Vagina (tissue), 2 donors: ENCODE measurements at places on chromosomes 16 and 17. TPM values are rescaled to one million over a fixed set of nuclear protein-coding genes. Genes with fewer than 3 reads are reported as not detected.
A peak's percentile ranks its signal among the peaks of the same experiment; 100 is the strongest.

DNA sequence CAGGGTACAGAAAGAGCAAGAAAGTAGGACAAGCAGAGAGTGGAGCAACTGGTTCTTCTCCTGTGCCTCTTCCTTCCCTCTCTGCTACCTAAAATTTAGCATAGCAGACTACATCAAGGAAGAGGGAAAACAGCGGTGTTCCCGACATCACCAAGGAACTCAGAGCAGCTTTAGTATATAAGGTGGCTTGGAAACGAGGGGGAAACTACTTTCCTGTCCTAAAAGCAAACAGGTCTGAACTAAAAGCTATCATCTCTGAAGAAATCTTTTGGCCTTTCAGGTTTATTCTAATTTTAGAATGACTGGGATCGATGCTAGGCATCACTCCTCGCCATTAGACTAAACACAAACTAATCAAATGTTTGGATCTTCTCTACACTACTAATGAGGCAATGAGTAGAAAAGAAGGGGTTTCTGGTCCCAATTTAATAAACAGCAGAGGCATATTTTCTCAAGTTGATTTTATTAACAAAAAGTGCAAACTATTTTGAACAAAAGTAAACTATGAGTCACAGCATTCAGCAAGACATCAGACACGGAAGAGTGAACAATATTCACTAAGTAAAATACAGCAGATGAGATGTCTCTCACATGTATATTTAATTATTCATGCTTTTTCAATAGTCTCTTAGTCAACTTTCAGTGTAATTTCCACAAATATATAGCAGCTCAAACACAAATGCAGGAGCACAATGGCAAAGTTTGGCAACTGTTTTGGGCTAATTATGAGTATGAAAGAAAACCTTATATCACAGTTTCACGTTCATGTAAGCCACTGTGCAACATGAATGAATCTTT is 108.7 kb downstream of the TRIM37 start:
- no peak overlapping the region for H3K27ac ChIP-seq
- H3K36me3 ChIP-seq, result no peaks in the 10 kb centered on the region
- no peaks in the 10 kb centered on the region for H3K4me1 ChIP-seq
- DNase-seq, result no peak
- H3K27me3 ChIP-seq, result no peaks in the 10 kb centered on the region

DNA sequence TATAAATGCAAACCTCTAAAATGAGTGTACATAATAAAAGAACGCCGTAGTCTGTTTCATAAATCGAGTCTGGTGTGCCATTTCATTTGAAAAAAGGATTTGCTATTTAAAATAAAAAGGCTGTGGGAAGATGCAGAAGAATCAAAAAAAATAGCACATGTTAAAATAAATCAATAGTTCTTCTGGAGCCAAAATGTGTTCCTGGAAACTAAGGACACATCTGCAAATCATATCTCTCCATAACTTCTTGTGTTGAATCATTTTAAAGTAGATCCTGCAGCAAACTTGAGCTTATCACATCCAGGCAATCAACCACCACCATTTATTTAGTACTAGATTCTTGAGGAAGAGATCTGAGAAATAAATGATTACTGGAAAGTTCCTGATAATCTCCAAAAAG is 29.0 kb downstream of the XPO6 start:
- H3K4me3 ChIP-seq, result no peak overlapping the region
- no peak for DNase-seq
- no peaks in the 10 kb centered on the region for H3K27me3 ChIP-seq
- peaks cover 2% of the 10 kb centered on the region for H3K36me3 ChIP-seq
- no peak overlapping the region for H3K27ac ChIP-seq

- DNase-seq, result no peak
- no peak overlapping the region for H3K27ac ChIP-seq
Observed at GRCh38 chr17:12579288-12579687, 86.4 kb upstream of the MYOCD start.

DNA sequence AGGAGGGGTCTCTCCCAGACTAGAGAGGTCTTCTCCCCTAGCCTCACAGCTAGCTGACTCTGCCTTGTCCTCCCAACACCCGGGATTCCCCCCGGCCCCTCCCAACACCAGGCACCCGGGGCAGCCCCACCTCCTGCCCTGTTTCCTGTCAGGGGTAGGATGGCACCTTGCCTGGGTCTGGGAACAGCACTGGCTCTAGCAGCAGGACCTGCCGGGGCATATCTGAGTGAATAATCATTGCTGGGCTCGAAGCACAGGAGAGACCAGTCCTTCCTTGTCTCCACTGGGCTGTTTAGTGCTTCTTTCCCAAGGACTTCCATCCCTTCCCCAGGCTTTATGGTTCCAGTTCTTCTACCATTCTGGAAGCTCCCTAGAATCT is 25.7 kb downstream of the MINK1 start:
- H3K4me1 ChIP-seq, result peaks cover 83% of the 10 kb centered on the region
- no peaks in the 10 kb centered on the region for H3K36me3 ChIP-seq
- DNase-seq, result no peak

GRCh38 chr16:5678371-5678770 is 580.8 kb upstream of the EEF2KMT start:
- no peaks in the 10 kb centered on the region for H3K27me3 ChIP-seq
- H3K4me3 ChIP-seq, result no peak overlapping the region
- no peaks in the 10 kb centered on the region for H3K36me3 ChIP-seq
- no peaks in the 10 kb centered on the region for H3K4me1 ChIP-seq
- no peak for DNase-seq

- DNase-seq, result no peak
- no peaks in the 10 kb centered on the region for H3K4me1 ChIP-seq
- H3K27me3 ChIP-seq, result no peaks in the 10 kb centered on the region
Observed at GRCh38 chr16:80372341-80372740, 168.5 kb upstream of the DYNLRB2 start.

DNA sequence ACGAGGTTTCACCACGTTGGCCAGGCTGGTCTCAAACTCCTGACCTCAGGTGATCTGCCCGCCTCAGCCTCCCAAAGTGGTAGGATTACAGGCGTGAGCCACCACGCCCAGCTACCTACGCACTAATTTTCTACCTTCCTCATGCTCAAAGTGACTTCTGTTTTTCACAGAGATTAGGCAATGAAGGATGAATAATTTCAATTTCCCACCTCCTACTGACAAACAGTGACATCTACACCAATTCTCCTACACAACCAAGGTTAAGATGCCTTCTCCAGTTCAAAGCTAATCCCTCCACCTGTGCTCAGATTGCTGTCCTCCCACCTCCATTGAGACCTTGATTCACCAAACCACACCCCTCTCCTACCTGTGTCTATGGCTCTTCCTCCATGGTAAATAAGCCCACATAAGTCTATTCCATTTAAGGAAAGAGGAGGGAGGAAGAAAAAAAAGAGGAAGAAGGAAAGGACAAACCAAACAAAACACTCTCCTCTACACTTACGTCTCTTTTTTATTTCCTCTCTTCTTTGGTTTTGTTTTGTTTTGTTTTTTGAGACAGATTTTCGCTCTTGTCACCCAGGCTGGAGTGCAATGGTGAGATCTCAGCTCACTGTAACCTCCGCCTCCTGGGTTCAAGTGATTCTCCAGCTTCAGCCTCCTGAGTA is 5.5 kb upstream of the MED11 start:
- DNase-seq, result no peak
- no peak overlapping the region for H3K4me3 ChIP-seq
- H3K36me3 ChIP-seq, result no peaks in the 10 kb centered on the region

DNA sequence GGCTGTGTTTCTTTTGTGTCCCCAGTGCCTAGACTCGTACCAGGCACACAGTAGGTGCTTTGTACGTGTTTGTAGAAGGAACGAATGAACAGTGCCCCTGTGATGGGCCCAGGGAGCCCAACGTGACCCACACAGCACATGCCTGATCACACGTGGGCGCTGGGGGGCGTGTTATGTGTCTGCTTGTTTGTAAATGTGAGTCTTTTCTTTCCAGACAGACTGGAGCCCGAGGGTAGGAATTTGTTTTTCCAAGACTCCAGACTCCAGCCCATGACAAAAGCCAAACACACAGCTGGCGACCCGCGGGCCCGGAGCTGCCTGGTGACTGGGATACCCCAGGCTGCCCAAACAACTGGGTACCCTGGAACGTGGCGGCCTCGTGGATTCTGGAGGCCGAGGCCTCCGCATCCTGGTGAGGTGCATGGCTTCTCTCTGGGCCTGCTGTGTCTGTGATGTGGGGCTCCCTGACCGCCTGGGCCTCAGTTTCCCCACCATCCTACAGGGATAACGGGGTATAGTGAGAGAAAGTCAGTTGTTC is 14.9 kb upstream of the CBFA2T3 start:
- H3K27me3 ChIP-seq, result no peaks in the 10 kb centered on the region
- no peak overlapping the region for H3K27ac ChIP-seq
- no peak overlapping the region for H3K4me3 ChIP-seq
- no peak for DNase-seq
- H3K4me1 ChIP-seq, result no peaks in the 10 kb centered on the region

DNA sequence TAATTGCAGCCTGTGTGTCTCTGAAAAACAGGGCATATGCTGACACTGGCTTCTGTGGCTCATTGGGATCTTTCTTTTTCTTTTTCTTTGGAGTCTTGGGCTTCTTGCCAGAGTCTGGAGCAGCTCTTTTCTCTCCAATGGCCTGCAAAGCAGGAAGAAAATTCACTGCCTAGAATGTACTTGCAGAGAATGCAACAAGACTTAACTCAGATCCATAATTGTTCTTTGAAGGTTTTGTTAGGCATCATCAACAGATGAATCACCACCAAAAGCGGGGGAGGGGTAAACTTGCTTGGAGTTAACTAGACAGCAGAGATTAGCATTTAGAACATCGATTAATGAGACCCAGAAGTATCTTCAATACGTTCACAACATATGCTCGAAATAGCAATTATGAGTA is 100.9 kb downstream of the TOX3 start:
- no peak for DNase-seq
- H3K27ac ChIP-seq, result no peak overlapping the region
- H3K4me3 ChIP-seq, result no peak overlapping the region
- H3K27me3 ChIP-seq, result no peaks in the 10 kb centered on the region

GRCh38 chr17:31155208-31155810 is 60.5 kb downstream of the NF1 start:
- no peak overlapping the region for H3K4me3 ChIP-seq
- H3K4me1 ChIP-seq, result no peaks in the 10 kb centered on the region
- no peaks in the 10 kb centered on the region for H3K27me3 ChIP-seq
- no peak overlapping the region for H3K27ac ChIP-seq
- no peak for DNase-seq
- H3K36me3 ChIP-seq, result no peaks in the 10 kb centered on the region

DNA sequence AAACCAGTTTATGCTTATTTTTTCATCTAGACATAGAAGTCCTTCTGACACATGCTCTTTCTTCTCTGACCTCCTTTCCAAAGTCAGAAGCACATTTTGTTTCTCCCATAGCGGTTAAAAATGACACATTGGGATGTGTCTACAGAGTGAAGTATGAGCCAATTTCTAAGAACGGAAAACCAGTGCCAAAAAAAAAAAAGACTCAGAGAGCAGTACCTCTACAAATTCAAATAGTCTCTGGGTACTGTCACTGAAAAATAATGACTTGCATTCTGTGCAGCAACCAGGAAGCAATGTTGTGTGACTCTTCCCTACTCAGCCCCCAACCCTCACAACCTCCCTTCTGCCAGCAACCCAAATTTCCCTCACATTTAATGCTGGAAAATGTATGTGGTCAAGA is 145.5 kb upstream of the PMFBP1 start:
- no peak for DNase-seq
- no peaks in the 10 kb centered on the region for H3K4me1 ChIP-seq
- H3K4me3 ChIP-seq, result no peak overlapping the region
- no peak overlapping the region for H3K27ac ChIP-seq
- no peaks in the 10 kb centered on the region for H3K27me3 ChIP-seq

- DNase-seq, result no peak
- H3K4me1 ChIP-seq, result no peaks in the 10 kb centered on the region
- no peaks in the 10 kb centered on the region for H3K27me3 ChIP-seq
- no peak overlapping the region for H3K27ac ChIP-seq
- H3K36me3 ChIP-seq, result no peaks in the 10 kb centered on the region
Observed at GRCh38 chr17:56445692-56446411, 147.6 kb upstream of the NOG start.

GRCh38 chr16:60261425-60261824 is 1527.3 kb upstream of the GOT2 start:
- H3K36me3 ChIP-seq, result no peaks in the 10 kb centered on the region
- H3K27ac ChIP-seq, result no peak overlapping the region
- no peaks in the 10 kb centered on the region for H3K4me1 ChIP-seq
- no peaks in the 10 kb centered on the region for H3K27me3 ChIP-seq
- no peak overlapping the region for H3K4me3 ChIP-seq

DNA sequence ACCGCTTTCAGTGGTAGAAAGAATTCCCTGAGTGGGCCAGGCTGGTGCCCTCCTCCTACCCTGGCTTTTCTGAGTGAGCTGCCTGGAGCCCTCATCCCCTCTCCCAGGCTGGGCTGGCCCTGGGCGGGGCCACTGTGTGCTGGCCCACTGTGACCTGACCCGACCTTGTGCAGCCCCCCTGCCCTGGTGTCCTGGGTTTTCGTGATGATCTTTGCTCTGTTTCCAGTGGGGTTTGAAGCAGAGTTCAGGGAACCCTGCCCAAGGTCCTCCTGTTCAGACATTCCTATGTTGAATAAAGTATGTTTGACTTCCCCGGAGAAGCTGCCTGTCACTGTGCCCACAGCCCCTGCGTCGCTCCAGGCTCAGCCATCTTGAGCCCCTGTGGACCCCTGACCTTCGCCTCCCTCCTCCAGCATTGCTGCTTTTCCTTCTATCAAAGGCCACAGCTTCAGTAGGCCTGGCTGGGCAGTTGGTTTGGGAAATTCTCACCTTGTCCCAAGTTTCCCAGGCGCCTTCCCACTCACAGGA is 13.7 kb upstream of the NAGLU start:
- peak overlapping the region; percentile 95 for H3K27ac ChIP-seq
- peaks cover 77% of the 10 kb centered on the region for H3K4me1 ChIP-seq
- no peaks in the 10 kb centered on the region for H3K27me3 ChIP-seq
- H3K36me3 ChIP-seq, result no peaks in the 10 kb centered on the region
- no peak for DNase-seq

- H3K27ac ChIP-seq, result no peak overlapping the region
- DNase-seq, result no peak
- H3K27me3 ChIP-seq, result no peaks in the 10 kb centered on the region
Observed at GRCh38 chr16:85425074-85425662, 188.0 kb upstream of the GSE1 start.

- H3K36me3 ChIP-seq, result no peaks in the 10 kb centered on the region
- no peak overlapping the region for H3K4me3 ChIP-seq
- H3K27ac ChIP-seq, result no peak overlapping the region
- no peak for DNase-seq
Observed at GRCh38 chr17:73359987-73360410, 48.2 kb upstream of the CDC42EP4 start.

DNA sequence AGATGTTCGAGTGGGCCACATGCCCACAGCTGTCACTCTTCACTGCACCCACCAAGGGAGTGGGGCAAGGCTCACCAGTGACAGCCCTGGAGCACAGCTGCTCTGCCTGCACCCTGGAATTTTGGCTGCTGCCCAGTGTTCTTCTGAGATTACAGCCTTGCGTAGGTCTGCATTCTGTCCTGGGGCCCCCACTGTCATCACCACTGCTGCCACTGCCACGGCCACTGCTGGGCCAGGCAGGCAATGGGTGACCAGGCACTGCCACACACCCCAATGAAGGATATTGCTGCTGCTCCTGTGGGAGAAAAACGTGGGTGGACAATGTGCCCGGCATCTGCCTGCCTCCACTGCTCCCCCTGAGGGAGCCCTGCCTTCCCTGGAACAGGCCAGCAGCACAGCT is 1717.0 kb downstream of the TP53TG3F start:
- no peak overlapping the region for H3K27ac ChIP-seq
- H3K4me3 ChIP-seq, result no peak overlapping the region
- DNase-seq, result no peak
- H3K27me3 ChIP-seq, result no peaks in the 10 kb centered on the region
- H3K36me3 ChIP-seq, result no peaks in the 10 kb centered on the region

The CENPV gene
- 4.2 TPM for total RNA-seq

The HS3ST4 gene
- total RNA-seq, result 1.5 TPM

The KCNH4 gene
- not detected for total RNA-seq

The OTOP2 gene
- not detected for total RNA-seq

The C17orf50 gene
- not detected for total RNA-seq

The ALKBH5 gene
- total RNA-seq, result 77.3 TPM

The SCNN1B gene
- 76.9 TPM for total RNA-seq

The CSH1 gene
- total RNA-seq, result not detected

The KCNAB3 gene
- total RNA-seq, result 2.7 TPM
